ENCODE measurements at places on chromosomes 1 and 21. TPM values are rescaled to one million over a fixed set of nuclear protein-coding genes. Genes with fewer than 3 reads are reported as not detected.

GRCh38 chr1:33713058-33713877 lies 150.6 kb upstream of the HMGB4 start:
- no peak for DNase-seq

DNA sequence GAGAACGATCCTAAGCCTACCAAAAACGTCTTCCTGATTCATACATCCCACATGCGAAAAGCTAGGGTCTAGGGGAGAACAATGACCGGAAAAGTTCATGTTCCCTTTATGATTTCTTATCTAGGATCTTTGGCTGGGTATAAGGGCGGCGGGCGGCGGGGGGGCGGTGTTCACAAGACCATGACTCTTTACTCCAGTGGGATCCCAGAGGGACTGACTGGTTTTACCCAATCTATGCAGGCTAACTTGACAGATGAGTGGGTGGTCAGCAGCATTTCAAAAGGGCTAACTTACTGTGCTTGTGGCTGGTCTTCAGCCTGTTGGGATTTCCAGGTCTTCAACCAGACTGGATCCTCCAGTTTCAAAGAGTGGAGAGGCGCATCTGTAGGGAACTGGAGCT lies 40.3 kb downstream of the CNIH3 start:
- no peak for DNase-seq

GRCh38 chr1:201229771-201230635 lies 39.4 kb downstream of the IGFN1 start:
- DNase-seq, result peak; percentile 74

DISC1 gene
- 5.5 TPM for total RNA-seq

SIK1 gene
- total RNA-seq, result 4.6 TPM

ACOT7 gene
- total RNA-seq, result 179 TPM

TMEM81 gene
- total RNA-seq, result 1.8 TPM

Data from HT1080 (cell line).